ENCODE measurements at places on chromosomes 11 and 22.

- no peak for DNase-seq
Measured at GRCh38 chr11:66268952-66269905, 790 bp downstream of the RAB1B start.

DNA sequence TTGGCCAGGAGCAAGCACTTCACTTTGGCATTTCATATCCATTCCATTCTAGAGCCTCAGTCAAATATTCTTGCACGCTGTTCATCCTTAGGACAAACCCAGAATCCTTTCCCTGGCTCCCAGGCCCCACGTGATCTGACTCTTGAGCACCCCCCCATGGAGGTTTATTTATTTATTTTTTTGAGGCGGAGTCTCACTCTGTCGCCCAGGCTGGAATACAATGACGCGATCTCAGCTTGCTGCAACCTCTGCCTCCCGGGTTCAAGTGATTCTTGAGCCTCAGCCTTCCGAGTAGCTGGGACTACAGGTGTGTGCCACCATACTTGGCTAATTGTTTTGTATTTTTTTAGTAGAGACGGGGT lies 12.7 kb upstream of the TSGA10IP start:
- DNase-seq, result no peak

- DNase-seq, result no peak
Measured at GRCh38 chr11:58573451-58574104, 2.1 kb downstream of the LPXN start.

- no peak for DNase-seq
Measured at GRCh38 chr22:22184277-22184807, 60.2 kb upstream of the VPREB1 start.

DNA sequence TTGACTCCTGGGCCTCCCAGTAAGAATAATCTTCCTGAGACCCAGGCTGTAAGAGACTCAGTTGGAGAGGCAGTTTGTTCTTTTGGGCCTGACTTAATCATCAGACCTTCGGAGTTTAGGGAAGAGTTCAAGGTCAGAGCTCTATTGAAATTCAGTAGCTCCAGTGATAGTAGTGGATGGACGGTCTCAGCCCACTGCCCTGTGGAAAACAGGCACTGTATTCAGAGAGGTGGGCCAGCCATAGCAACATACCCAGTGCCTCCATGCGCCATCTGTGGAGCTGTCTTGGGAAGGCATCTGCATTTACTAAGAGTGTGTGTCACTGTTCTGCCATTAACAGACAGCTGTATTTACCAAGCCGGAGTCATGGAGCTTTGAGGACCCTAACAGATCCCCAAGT lies 2.9 kb downstream of the SMARCB1 start:
- no peak for DNase-seq

DNA sequence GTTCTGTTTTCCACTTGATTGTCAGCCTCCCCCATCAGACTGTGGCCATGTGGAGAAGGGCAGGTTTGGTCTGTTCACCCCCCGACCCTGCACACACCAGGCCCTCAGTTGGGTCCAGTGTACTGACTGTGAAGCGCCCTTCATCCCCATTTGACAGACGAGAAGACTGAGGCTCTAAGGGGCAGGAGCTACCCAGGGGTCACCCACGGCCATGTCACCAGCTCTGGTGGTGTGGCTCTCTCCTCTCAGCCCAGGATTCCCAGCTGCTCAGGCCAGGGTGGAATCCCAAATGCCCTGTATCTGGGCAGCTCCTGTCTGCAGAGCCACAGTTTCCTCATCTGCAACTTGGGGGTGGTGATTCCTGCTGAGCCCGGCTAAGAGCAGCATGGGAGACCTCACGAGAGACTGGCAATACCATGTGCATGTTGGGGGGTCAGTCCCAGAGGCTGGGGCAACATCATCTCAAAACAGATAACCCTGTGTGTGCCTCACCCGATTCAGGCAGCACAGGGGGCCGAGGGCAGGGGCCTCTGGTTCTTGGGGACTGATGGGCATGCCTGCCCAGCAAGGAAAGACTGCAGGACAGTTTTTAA lies 46.6 kb downstream of the MN1 start:
- DNase-seq, result no peak

DNA sequence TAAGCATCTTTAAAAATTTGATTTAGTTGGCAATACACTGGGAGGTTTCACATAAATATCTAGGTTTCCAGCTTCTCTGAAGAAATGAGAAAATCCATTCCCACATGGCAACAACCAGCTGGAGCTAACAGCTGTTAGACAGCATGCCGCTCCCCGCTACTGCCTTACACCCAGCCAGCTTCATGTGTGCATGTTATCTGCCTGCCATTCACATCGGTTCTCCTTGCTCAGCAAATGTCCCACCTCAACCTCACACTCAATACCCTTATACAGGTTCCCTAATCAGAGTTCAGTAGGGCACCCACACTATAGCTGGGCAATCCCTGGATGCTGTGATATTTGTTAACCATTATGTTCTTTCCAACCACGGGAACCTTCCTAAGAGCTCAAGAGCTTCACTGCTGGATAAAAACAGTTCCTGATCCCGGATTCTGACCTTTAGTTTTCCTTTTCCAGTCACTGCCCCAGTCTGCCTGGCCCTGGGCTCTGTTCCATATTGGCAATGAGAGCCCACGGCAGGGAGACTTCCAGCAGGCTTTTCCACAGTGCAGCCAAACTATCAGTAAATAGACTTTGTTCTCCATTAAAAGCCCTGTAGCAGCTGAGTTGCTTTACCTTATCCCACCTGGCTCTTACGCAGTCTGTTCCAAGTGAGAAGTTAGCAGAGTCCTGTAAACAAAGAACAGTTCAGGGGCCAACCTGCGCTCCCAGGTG lies 8.6 kb downstream of the RPUSD4 start:
- DNase-seq, result no peak

DNA sequence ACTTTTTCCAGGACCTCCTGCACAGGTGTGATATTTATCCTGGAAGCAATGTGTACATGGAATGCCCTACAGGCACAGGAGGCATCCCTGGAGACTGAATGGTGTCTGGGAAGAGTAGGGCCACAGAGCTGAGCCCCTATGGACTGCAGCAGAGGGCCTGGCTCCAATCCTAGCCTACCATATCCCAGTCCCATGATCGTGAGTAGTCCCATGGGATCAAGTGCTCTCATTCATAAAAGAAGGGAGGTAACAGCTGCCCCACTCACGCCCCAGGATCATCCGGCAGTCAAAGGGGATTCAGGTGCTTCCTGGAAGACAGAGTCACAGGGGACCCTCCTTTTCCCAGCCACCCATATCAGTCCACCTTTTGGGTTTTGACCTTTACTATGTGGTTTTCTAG lies 24.0 kb downstream of the ANKK1 start:
- no peak for DNase-seq

DNA sequence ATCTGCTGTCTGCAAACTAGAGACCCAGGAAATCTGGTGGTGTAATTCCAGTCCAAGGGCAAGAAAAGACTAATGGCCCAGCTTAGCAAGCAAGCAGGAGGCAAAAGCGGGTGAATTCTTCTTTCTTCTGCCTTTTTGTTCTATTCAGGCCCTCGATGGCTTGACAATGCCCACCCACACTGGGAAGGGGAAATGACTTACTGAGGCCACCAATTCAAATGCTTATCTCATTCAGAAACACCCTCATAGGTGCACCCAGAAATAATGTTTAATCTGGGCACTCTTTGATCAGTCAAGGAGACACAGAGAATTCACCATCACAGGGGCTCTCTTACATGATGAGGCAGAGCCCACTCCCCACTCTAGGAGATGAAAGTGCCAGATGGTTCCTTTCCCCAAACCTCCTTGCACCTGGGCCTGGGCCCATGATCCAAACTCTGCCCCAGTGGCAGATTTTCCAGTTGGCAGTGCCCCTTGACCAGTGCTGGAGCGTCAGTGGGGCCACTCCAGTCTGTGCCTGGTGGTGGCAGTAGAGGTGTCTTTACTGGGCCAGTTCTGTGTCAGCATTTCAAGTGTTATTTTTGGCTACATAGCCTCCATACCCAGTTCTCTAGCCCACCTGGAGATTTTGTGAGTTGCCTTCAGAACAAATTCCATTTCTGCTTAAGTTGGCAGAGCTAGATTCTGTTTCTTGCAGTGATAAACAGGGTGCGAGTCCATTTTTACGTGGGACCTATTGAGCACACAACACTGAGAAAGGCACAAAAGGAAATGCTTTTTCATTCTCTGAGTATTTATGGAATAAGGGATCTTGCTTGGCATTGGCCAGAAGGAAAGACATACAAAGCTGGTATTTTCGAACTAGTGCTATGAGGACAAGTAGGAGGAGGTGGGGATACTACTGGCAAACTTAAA lies 7.5 kb downstream of the ELMOD1 start:
- DNase-seq, result no peak

GRCh38 chr11:133906241-133906640 lies 50.5 kb downstream of the IGSF9B start:
- DNase-seq, result no peak

- peak; percentile 28 for DNase-seq
Measured at GRCh38 chr11:34262531-34263081, 95.2 kb downstream of the ABTB2 start.

GRCh38 chr11:33383075-33383919 lies 126.1 kb downstream of the HIPK3 start:
- DNase-seq, result no peak

GRCh38 chr11:1934335-1935155 lies 12.6 kb upstream of the MRPL23 start:
- DNase-seq, result no peak

DNA sequence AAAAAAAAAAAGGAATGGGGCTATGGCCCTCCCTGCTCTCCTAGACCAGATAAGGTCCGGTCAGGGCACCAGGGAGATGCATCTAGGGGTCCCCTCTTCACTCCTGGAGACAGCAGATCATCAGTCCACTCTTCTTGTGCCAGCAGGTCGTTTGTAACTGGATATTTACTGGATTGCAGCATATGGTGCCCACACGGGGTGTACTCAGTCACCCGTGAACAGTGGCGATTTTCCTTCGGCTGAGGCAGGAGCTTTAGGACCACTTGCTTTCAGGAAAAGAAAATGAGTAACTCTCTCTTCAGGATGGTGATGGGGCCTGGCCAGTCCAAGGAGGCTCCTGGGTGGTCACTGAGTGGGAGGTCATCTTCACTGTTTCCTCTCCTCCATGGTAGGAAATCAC lies 38.3 kb upstream of the RAB1B start:
- DNase-seq, result no peak

GRCh38 chr22:24822471-24822870 lies 16.5 kb downstream of the SGSM1 start:
- DNase-seq, result no peak

- DNase-seq, result no peak
Measured at GRCh38 chr11:68501813-68502212, 41.3 kb downstream of the PPP6R3 start.

DNA sequence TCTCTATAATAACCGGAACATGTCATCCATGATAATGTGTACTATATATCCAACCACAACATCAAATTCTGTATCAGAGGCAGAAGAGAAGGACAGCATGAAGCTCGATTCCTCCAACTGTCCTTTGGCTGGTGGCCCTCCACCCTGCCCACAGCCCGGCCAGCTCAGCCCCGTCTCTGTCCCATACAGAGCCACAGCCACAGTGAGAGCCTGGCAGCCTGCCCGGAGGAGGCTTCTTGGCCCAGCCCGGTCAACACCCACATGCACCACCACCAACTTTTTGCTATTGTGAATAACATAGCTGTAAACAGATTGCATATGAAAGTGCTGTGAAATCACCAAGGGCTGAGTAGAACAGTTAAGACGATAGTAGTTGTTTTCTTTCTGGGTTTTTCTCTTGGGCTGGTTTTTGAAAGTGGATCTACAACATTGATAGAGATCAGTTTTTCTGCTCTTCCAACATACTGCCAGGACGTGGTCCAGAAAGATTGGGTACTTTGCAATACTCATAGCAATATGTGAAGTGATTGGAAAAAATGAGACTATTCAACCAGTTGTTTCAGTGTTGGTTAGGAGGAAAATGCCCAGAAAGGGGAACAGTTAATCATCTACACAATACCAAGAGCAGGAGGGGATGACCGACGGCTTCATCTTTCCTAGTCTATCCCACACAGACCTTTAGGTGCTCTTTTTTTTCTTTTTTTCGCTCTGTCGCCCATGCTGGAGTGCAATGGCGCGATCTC lies 6.9 kb upstream of the TUBA8 start:
- DNase-seq, result no peak

DNA sequence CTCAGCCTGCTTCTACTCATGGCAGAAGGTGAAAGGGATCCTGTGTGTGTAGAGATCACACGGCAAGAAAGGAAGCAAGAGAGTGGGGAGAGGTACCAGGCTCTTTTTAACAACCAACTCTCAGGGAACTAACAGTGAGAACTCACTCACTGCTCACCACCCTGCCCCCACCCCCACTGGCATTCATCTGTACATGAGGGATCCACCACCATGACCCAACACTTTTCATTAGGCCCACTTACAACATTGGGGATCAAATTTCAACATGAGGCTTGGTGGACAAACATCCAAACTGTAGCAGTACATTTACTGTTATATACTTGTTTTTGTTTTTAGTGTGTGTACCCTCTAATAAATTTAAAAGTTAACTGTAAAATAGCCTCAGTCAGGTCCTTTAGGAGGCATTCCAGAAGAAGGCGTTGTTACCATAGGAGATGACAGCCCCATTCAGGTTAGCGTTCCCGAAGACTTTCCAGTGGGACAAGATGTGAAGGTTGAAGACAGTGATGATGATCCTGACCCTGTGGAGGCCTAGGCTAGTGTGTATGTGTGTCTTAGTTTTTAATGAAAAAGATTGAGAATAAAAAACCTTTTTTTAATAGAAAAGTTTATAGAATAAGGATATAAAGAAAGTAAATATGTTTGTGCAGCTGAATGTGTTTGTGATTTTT lies 11.3 kb downstream of the CUL5 start:
- DNase-seq, result no peak

- DNase-seq, result no peak
Measured at GRCh38 chr11:27213232-27213660, 149.8 kb downstream of the CCDC34 start.

DNA sequence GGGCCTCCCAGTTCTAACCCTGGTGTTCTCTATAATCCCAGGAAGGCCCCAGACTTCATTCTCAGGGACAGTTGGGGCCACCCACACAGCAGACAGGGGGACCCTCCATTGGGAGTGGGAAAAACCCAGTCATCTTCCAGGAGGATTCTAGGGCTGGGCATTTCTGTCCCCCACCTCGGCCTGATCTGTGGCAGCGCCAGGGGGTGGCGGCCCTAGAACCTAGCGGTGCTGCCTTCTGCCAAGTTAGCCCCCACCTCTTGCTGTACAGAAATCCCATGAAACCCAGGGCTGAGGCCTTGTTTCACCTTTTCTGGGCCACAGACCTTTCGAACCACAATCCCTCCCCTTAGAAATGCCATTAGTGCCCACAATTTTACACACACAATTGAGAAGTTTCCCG lies 9.6 kb downstream of the CHST1 start:
- DNase-seq, result no peak

GRCh38 chr22:46969961-46970360 lies 207.5 kb downstream of the TBC1D22A start:
- DNase-seq, result no peak
